ENCODE measurements at places on chromosomes 2 and 18. TPM values are rescaled to one million over a fixed set of nuclear protein-coding genes. Genes with fewer than 3 reads are reported as not detected.

Gene KLHL41
- total RNA-seq, result 95.9 TPM

Gene IL1F10
- total RNA-seq, result not detected

Gene CROCC2
- total RNA-seq, result not detected

Gene KANSL1L
- total RNA-seq, result 17.1 TPM

Gene CSRNP3
- total RNA-seq, result 4.7 TPM

Gene IL36B
- not detected for total RNA-seq

Gene MFSD2B
- 0.41 TPM for total RNA-seq

Gene EVX2
- total RNA-seq, result not detected

Gene EML6
- 0.62 TPM for total RNA-seq

GRCh38 chr2:121283670-121284462 lies 1.1 kb downstream of the TFCP2L1 start:
- DNase-seq, result no peak

DNA sequence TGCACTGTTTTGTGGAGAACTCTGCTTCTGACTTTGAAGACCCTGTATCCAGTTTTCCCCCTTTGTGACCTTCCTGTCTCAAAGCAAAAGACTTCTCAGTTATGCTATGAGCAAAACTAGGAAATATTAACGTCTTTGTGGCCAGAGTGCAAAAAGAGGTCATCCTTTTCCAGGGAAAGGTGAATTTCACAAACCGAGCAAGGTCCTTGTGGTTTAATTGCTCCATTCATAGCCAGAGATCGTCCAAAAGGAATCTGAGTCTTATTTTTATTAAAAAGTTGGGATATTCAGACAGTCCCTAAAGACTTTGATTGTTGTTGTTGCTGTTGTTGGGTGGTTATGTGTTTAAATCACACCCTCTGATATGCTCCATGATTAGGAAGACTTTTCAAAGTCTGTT lies 77.4 kb downstream of the NAB1 start:
- no peak for DNase-seq

DNA sequence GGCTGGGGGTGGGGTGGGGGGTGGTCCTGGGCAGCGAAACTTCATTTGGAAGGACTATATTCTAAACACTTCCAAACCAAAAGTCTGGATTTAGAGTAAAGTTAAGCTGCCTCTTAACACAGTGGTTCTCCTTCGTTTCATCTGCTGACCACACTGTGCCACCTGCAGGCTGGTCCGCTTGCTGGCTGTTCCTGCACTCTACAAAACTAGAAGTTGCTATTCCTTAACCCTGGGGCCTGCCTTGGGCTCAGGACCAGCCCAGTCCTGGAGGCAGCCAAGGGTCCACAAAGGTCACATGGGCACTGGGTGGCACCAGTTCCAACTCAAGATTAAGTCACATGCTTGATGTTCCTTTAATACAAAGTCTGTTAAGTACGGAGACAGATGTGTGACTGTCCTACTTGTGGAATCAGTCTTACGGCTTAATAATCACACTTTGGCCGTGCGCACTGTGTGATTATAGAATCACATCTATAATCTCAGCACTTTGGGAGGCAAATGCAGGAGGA lies 195.4 kb downstream of the FAM210A start:
- DNase-seq, result peak; percentile 67

DNA sequence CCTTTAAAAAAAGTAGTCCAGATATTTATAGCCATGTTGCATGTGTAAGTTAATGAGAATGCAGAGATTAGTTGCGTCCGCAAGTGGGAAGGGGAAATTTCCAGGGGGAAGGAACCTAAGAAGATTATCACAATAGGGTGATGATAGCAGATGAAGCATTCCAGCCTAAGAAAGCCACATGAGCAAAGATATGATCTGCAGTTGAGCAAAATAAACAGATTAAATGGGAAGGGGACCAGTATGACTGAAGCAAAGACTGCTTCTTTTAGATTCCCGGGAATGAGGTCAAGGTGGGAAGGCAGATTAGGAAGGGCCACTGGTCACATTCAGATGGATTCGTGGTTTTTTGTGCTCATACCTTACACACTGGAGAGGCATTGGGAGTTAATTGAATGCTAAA lies 154.6 kb upstream of the CDH2 start:
- DNase-seq, result no peak

DNA sequence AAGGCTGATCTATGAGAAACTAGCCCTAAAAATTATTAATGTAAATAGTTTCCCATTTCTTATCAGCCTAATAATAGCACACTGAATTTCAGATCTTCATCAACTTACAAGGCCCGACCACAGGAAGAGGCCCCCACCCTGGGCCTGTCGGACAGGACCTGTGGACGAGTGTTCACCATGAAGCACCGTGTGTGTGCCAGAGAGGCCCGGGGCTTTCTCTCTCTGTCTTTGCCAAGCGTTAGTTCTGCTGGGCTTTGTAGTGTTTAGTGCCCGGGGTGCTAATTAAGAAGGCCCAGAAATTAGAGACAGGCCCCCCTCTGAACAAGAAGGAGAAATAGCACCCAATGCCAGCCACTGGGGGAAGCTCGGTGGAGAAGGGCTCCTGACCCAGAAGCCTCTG lies 265.7 kb downstream of the TWIST2 start:
- DNase-seq, result no peak

DNA sequence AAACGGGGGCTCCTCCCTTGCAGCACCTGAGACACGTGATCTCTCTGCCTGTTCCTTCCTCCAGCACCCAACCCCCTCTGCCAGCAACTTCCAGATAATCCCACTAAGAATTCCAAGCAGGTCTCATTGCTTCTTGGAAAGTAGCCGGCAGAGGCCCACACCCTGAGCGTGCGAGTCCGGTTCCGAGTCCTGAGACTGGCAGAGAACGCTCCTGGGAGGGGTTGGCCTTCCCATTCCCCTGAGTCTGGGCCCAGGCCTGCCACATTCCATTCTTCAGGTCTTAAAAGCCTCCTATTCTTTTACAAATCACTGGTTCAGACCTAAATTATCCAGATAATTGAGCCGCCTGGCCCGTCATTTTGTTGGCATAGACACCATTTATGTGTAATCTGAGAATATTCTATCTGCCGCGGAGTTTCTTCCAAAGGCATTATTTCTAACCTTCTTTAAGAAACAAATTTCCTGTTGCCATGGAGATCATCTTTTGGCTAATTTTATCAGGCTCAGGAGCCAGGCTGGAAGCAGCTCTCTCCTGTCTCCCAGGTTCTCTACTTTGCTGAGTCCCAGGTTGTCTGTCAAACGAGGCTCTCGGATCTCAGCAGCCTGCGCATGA lies 165.4 kb downstream of the MYCN start:
- DNase-seq, result no peak

DNA sequence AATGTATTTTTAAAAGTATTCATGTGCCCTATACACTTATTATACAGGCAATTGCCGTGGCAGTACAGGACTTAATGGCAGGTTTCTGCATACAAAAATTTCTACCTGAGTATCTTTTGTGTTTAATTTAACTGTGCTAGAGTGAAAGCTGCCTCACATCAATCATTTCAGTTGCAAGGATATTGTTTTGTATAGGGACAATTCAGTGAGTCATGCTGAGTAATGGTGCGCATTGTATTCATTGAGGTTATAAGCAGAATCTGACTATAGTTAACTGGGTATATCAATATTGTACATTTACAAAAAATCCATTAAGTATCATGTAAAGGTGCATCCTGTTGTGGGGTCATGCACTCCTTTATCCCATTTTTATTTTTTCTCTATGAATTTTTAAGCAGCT lies 121.5 kb downstream of the GCA start:
- no peak for DNase-seq

- no peak for DNase-seq
Observed at GRCh38 chr2:223921204-223921603, 23.9 kb downstream of the WDFY1 start.

DNA sequence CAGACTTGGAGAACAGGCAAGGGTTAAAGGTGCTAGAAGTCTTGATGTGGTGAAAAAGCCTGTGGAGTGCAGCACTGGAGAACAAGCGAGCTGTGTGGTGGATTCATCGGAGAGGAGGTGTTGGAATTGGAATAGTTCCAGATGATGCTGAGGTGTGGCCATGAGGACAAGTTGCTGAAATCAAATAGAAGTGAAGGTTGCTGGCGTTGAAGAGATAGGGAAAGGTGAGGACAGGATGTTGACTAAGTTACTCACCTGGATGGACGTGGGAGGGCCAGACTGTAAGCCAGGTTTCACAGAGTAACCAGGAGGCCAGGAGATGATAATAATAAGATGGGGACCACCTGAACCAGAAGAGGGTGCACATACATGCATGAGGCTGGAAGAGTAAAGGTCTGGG lies 173.4 kb downstream of the DIS3L2 start:
- DNase-seq, result no peak

- DNase-seq, result no peak
Observed at GRCh38 chr2:45836740-45837139, 185.3 kb downstream of the PRKCE start.

All from left cardiac atrium (tissue), 4 donors.